ENCODE measurements at places on chromosomes 4 and X.

- no peak for DNase-seq
Measured at GRCh38 chr4:53234669-53235068, 131.2 kb downstream of the SCFD2 start.

GRCh38 chr4:62168681-62169080 lies 968.6 kb downstream of the ADGRL3 start:
- DNase-seq: no peak

- DNase-seq: no peak
Measured at GRCh38 chr4:152747444-152747843, 32.1 kb downstream of the TIGD4 start.

- DNase-seq: no peak
Measured at GRCh38 chr4:39304651-39305050, 61.5 kb downstream of the RFC1 start.

- DNase-seq: no peak
Measured at GRCh38 chr4:151664289-151664688, 96.5 kb downstream of the GATB start.

DNA sequence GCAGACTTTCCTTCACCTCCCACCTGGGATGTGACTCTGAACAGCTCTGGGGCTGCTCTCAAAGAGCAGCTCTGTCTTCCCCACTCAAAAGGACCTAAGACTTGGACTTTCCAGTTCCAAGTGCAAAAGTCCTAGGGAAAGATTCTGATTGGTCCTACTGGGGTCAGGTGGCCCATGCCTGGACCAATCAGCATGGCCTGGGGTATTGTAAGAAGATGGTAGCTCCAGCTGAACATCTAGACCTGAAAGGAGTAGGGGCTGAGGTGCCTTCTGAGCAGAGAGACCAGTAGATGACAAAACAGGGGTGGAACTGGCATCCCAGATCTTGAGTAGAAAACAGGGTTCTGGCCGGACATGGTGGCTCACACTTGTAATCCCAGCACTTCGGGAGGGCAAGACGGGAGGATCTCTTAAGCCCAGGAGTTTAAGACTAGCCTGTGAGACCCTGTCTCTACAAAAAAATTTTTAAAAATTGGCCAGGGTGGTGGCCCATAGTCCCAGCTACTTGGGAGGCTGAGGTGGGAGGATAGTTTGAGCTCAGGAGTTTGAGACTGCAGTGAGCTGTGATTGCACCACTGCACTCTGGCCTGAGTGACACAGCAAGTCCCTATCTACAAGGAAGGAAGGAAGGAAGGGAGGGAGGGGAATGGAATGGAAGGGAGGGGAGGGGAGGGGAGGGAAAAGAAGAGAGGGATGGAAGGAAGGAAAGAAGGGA lies 27.4 kb upstream of the MRFAP1 start:
- DNase-seq: no peak

GRCh38 chrX:139815771-139816170 lies 107.8 kb upstream of the MCF2 start:
- DNase-seq: no peak

DNA sequence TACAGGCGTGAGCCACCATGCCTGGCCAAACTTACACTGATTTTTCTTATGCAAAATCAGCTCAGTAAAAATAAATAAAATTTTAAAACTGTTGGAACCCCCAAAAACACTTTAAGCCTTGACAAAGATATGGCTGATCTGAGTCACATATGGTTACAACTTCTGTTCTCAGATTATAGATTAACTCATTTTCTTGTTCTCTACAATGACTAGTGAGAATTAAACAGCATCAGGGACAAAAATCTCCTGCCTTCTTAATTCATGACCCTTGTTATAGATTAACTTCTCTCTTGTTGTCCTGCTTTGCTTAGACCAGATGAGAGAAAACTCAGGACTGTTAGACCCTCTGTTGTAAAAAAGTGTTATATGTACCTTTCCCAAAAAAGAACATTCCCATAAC lies 24.2 kb upstream of the EXOC1L start:
- DNase-seq: no peak

DNA sequence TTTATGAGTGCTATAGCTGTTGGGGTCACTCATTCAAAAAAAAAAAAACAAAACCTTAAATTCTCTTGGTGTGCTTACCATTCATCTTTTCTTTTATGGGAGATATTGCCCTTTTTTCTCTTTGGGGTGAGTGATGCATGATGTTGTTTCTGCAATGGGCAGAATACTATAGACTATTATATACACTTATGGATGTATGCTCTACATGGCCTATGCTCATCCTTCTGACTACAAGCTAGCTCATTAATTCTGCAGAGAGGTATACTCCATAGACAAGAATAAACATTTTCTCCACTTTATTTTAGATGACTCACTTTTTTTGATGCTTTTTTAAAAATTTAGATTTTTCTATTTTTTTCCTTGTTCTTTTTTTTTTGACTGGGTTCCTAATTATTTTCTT lies 160.3 kb upstream of the ANK2 start:
- no peak for DNase-seq

- no peak for DNase-seq
Measured at GRCh38 chrX:119427795-119428185, 28.7 kb downstream of the SLC25A43 start.

DNA sequence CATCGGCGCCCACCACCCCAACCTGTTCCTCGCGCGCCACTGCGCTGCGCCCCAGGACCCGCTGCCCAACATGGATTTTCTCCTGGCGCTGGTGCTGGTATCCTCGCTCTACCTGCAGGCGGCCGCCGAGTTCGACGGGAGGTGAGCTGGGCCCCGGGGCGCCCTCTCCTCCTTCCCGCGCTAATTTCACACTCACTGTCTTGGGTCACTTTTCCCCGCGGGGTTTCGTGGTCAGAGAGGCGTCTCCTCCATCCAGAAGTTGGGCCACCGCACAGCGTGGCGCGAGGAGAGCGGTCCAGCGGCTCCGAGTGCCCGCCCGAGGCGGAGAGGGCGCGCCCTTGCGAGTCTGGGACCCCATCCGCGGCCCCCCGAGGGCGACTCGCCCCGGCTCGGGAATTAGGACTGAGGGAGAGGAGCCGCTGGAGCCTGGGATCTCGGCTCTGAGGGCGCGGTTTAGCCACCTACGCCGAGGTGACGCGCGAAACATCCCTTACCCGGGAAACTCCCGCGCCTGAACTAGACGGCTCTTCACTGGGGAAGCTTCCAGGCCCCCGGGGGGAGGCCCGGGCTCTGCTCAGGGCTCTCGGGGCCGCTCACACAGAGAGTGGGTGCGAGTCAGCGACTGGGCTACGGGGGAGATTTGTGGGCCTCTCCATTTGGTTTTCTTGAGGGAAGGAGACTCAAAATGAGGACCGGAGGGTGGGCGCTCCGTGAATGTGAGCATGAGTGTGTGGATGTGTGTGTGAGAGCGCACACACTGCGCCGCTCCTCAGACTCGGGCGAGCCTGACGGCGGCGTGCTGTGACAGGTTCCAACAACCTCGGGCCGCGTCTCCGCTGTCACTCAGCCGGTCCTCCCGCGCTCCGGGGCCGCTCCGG lies 551 bp downstream of the NPNT start:
- DNase-seq: no peak

DNA sequence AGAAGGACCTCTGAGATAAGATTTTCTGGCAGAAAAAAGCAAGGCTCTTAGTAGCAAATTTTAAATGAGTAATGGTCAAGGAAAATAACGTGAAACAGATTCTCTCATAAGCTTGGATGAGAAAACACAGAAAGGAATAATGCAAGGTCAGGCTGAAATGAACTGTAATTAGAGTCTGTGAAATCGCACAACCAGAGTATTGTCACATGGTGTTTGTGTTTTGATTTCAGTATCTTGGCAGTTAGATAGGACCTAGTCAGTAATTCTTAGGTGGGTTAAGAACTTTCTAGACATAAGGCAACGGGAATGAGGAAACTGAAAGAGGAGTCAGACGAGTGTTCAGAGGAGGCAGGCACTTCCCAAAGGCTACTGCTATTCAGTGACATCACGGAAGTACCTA lies 34.6 kb downstream of the LIMCH1 start:
- no peak for DNase-seq

DNA sequence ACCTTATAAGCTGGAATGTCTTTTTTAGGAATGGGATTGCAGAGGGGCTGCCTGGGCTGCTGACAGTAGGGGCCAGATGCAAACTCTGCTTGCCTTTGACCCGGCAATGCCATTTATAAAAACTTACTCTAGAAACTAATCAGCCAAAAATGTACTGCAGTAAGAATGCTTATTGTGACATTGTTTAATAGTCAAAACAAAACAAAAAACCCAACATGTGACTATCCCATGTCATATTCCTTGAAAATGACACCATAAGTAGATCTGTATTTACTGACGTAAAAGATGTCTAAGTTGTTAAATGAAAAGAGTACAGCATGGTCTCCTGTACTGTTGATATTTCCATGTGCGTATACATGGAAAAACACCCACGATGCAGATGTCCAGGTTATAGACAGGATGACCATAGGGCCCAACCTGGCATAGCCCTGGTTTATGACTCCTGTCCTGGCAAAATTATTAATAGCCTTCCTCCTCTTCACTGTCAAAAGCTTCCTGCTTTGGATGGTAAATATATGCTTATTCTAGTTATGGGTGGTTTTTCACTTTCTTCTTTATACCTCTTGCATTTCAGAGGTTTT lies 138.9 kb downstream of the PTTG2 start:
- no peak for DNase-seq

- no peak for DNase-seq
Measured at GRCh38 chr4:76214177-76214675, 602 bp upstream of the SCARB2 start.

DNA sequence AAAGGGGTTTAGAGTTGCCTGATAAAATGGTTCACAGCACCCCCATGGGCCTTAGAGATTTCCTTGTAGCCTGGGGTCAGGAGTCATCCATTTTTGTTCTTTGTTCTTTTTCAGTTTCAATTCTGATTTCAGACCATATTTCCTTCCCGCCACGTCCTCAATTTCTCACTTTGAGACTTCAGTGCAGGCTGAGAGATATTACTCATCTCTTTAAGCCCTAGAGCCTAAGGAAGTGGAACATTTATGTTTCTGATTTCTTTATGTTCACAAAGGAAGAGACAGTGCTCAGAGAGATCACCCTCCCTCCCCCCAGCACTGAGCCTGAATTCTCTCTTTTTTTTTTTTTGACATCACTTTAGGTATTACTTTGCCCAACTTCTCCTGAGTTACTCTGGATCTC lies 56.3 kb downstream of the MSN start:
- no peak for DNase-seq

GRCh38 chrX:6644411-6644810 lies 109.5 kb upstream of the VCX3A start:
- no peak for DNase-seq

GRCh38 chr4:54384563-54384962 lies 155.5 kb downstream of the PDGFRA start:
- DNase-seq: peak; percentile 60

DNA sequence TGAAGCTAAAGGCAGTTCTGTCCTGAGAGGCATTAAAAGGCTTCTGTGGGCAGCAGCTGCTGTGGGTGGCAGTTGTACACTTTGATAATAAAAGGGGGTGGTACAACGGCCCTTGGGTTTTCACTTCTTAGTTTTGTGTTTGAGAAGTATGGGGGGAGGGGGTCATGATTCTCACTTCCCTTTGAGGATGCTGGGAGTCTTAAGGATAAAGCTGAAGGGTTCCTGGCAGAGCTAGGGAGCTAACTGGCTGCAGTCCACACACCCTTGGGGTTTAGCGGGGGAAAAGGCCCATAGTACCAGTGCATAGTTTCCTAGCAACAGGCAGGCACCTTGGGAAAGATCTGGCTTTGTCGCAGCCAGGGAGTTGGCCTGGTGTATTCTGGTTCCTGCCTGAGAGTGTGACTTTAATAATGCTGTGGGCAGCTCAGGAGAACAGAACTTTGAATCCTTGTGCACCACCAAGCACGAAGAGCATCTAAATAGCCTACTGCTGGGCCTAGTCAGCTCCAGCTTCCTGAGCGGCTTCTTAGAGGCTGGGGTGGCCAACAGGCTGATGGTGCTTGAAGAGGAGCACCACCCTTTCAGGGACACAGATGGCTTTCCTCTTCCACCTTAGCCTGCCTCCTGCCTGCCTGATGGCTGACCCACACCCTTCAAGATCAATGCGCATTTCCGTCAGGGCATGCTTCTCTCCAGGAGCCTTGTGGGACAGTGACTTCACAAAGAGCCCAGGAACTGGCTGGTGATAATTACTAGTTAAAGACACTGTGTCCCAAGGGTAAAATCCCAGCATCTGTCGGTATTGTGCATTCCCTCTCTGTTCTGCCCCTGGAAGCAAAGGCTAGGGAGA lies 12.5 kb downstream of the ZBTB33 start:
- DNase-seq: no peak

GRCh38 chr4:127505203-127505602 lies 127.6 kb upstream of the INTU start:
- DNase-seq: no peak

- DNase-seq: no peak
Measured at GRCh38 chr4:26858035-26858918, 2.4 kb upstream of the STIM2 start.

DNA sequence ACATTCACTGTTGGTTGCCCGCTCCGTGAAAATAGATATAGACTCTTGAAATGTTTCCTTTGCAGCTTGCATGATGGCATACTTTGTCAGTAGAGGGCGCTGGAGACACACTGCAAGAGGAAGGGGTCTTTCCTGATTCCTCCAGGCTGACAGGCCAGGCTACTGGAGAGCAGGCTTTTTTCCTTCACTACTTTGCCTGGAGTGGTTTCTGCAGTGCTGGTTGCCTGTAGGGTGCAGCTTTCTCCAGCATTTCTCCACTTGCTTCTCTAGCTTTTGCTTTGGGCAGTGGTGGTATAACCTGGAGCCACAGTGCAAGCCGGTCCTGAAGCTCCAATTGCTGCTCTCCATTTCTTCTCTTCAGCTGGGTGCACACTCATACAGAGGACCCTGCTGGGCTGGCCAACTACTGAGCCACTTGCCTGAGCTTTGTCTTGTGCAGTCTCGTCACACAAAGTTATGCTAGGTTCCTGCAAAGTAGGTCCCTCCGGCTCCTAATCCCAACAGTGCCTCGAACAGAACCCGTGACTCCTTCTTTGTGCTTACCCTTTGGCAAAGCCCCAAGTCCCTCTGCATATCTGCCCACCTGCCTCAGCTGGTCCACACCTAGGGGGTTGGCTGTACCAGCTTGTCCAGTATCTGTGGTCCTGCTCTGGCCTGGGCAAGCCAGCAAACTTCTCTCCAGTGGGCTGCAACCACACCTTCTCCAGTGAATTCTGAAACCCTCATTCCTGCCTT lies 46.3 kb downstream of the RASSF6 start:
- DNase-seq: no peak

GRCh38 chrX:101409043-101409442 lies 1.0 kb downstream of the HNRNPH2 start:
- no peak for DNase-seq

- DNase-seq: peak; percentile 62
Measured at GRCh38 chr4:176001151-176002006, 64.3 kb upstream of the WDR17 start.

GRCh38 chr4:1615786-1616556 lies 68.1 kb downstream of the FAM53A start:
- no peak for DNase-seq

DNA sequence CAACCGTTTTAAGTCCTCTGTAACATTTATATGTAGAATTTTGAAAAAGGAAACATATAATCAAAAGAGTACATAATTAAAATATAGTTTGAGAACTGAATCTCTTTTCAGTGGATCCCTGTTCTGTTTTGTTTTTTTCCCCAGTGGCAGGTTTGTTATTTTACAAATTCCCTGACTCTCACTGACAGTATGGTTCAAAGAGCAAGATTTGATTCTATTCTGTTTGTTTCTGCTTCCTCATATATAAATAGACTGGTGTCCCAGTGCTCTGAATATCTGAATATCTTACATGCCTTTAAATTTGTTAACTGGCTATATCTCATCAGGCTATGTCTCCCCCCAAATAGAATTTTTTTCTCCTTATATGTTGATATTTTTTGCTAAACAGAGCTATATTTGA lies 16.6 kb downstream of the SULT1E1 start:
- no peak for DNase-seq

- no peak for DNase-seq
Measured at GRCh38 chr4:106048250-106048971, 153.1 kb downstream of the NPNT start.
